HFFc6 (cell line): ENCODE measurements at places on chromosomes 16 and 17. TPM values are rescaled to one million over a fixed set of nuclear protein-coding genes. Genes with fewer than 3 reads are reported as not detected.
A peak's percentile ranks its signal among the peaks of the same experiment; 100 is the strongest.

Gene CDH1
- 0.37 to 0.67 TPM (median 0.50 TPM) in 3 replicates for total RNA-seq

Gene TP53TG3
- not detected in 3 replicates for total RNA-seq

Gene JPH3
- not detected in 3 replicates for total RNA-seq

Gene KRTAP3-2
- not detected in 3 replicates for total RNA-seq

Gene ABCC12
- total RNA-seq, result not detected in 3 replicates

Gene PRPSAP1
- total RNA-seq, result 30.6 to 38.4 TPM (median 34.4 TPM) in 3 replicates

GRCh38 chr16:81553080-81553813 is 108.6 kb downstream of the CMIP start:
- peaks cover 7% of the 10 kb centered on the region for H3K27me3 ChIP-seq
- peaks cover 62% of the 10 kb centered on the region for H3K4me1 ChIP-seq
- DNase-seq, result no peak
- peak overlapping the region; percentile 89; the same call in 1 of the 2 replicates for H3K27ac ChIP-seq

DNA sequence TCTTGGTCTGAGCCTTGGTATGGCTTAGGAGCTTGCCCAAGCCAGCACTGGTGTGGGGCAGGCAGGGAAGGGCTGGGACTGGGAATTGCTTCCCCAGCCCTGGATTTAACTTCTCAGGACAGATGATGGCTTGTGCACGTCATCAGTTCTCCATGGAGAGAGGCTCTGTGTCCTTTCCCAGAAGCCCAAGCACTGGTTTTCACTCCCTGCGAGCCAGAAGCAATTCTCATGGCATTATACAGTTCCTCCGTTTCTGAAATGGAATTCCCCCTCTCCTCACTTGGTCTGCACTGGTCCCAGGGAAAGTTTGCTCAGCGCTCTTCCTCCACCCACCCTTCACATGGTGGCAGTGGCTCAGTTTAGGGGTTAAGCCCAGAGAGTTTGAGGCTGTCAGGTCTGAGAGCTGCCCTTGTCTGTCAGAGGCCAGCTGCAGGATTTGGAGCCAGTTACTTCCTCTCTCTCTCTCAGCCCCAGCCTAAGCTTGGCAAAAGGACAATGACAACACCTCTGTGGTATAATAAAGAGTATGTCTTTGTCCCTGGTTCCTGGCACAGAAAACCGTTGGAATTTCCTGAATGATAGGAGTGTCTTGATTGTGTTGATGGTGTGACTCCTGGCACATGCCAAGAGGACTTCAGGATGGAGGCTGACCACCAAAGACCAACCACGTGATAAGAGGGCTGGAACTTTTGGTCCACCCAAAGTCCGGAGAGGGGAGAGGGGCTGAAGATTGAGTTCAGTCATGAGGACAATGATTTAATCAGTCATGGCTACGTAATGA is 219.6 kb upstream of the TNRC6C start:
- H3K4me3 ChIP-seq, result no peak overlapping the region
- H3K27ac ChIP-seq, result no peak overlapping the region
- DNase-seq, result no peak
- H3K4me1 ChIP-seq, result no peaks in the 10 kb centered on the region
- peaks cover 31% of the 10 kb centered on the region for H3K27me3 ChIP-seq

- no peak for DNase-seq
- H3K27ac ChIP-seq, result no peak overlapping the region
- H3K4me3 ChIP-seq, result no peak overlapping the region
- H3K27me3 ChIP-seq, result peaks cover 3% of the 10 kb centered on the region; the same call in 1 of the 2 replicates
These were observed 45.8 kb downstream of the ESRP2 start for GRCh38 chr16:68190081-68190480.

- DNase-seq, result no peak
- no peak overlapping the region for H3K4me3 ChIP-seq
- H3K27ac ChIP-seq, result no peak overlapping the region
- H3K36me3 ChIP-seq, result peaks cover 8% of the 10 kb centered on the region
- H3K27me3 ChIP-seq, result peaks cover 4% of the 10 kb centered on the region
These were observed 45.6 kb upstream of the LCMT1 start for GRCh38 chr16:25065899-25066298.

- peak overlapping the region; percentile 34; the same call in 1 of the 2 replicates for H3K27ac ChIP-seq
- no peak overlapping the region for H3K4me3 ChIP-seq
- H3K27me3 ChIP-seq, result no peaks in the 10 kb centered on the region
- H3K36me3 ChIP-seq, result peaks cover 26% of the 10 kb centered on the region
- peaks cover 39% of the 10 kb centered on the region for H3K4me1 ChIP-seq
- peak; percentile 82 for DNase-seq
These were observed 31.9 kb downstream of the PMP22 start for GRCh38 chr17:15233022-15233805.

DNA sequence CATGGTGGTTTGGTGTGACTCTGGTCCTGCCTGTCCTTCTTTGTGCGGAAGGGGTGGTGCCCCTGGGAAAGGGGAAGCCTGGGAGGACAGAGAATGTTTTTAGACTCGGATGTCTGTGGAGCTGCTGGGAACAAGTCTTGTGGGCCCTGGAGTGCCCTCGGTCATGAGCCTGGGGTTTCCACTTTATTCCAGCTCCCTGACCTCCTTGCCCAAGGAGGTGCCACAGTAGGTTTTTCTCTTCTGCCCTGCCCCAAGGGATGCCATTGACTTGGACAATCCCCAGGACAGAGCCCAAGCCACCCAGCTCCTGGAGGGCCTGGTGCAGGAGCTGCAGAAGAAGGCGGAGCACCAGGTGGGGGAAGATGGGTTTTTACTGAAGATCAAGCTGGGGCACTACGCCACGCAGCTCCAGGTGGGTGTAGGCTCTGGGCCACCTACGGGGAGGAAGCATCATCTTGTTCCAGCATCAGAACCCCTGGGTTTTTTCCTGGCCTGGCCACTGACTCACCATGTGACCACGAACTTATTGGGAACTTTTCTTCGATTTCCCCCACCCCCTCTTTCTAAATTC is 1.4 kb downstream of the STAT5A start:
- no peaks in the 10 kb centered on the region for H3K36me3 ChIP-seq
- H3K4me1 ChIP-seq, result peaks cover 15% of the 10 kb centered on the region
- no peak overlapping the region for H3K27ac ChIP-seq
- H3K4me3 ChIP-seq, result no peak overlapping the region
- H3K27me3 ChIP-seq, result peaks cover 24% of the 10 kb centered on the region

GRCh38 chr17:77349976-77350830 is 209.4 kb downstream of the SEC14L1 start:
- peak overlapping the region; percentile 78 for H3K27ac ChIP-seq
- peaks cover 2% of the 10 kb centered on the region; the same call in 1 of the 2 replicates for H3K27me3 ChIP-seq
- peak; percentile 85 for DNase-seq
- no peak overlapping the region for H3K4me3 ChIP-seq
- peaks cover 55% of the 10 kb centered on the region for H3K4me1 ChIP-seq

- no peak overlapping the region for H3K4me3 ChIP-seq
- no peak for DNase-seq
- H3K27me3 ChIP-seq, result peaks cover 16% of the 10 kb centered on the region
- no peak overlapping the region for H3K27ac ChIP-seq
- peaks cover 13% of the 10 kb centered on the region for H3K4me1 ChIP-seq
These were observed 7.0 kb downstream of the SAMD14 start for GRCh38 chr17:50122945-50123344.

- no peak overlapping the region for H3K27ac ChIP-seq
- H3K4me1 ChIP-seq, result peaks cover 10% of the 10 kb centered on the region
- H3K36me3 ChIP-seq, result peaks cover 11% of the 10 kb centered on the region
- H3K27me3 ChIP-seq, result peaks cover 2% of the 10 kb centered on the region; the same call in 1 of the 2 replicates
- no peak overlapping the region for H3K4me3 ChIP-seq
- no peak for DNase-seq
These were observed 14.3 kb downstream of the STAT3 start for GRCh38 chr17:42373896-42374295.

GRCh38 chr16:86075839-86076440 is 177.0 kb downstream of the IRF8 start:
- peaks cover 40% of the 10 kb centered on the region for H3K27me3 ChIP-seq
- no peak overlapping the region for H3K27ac ChIP-seq
- H3K4me3 ChIP-seq, result no peak overlapping the region

DNA sequence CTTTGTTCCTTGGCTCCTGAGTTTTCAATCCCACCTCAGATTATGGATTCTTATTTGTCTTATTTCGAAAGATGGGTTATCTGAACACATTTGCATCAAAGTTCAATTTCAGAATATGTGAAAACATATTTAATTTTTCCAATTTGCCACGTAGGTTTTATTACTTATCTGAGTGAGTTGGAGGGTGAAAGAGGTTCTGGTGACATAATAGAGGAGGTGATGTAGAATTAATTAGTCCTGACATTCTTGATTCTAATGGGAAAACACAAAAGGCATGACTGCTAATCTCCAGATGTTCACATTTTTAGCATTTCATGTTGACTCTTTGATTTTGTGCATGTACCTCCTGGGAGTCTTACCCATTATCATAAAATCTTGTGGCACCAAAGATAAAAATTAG is 9.1 kb downstream of the TOM1L1 start:
- DNase-seq, result no peak
- H3K4me3 ChIP-seq, result no peak overlapping the region
- H3K27me3 ChIP-seq, result no peaks in the 10 kb centered on the region
- no peak overlapping the region for H3K27ac ChIP-seq
- peaks cover 31% of the 10 kb centered on the region for H3K36me3 ChIP-seq

- peaks cover 26% of the 10 kb centered on the region for H3K4me1 ChIP-seq
- peak overlapping the region; percentile 43 for H3K4me3 ChIP-seq
- H3K27ac ChIP-seq, result peak overlapping the region; percentile 51; the same call in 1 of the 2 replicates
These were observed 6.8 kb upstream of the ADCY7 start for GRCh38 chr16:50259334-50260205.

GRCh38 chr16:88645455-88645854 is 5.4 kb downstream of the CYBA start:
- no peak overlapping the region for H3K4me3 ChIP-seq
- no peaks in the 10 kb centered on the region for H3K4me1 ChIP-seq
- DNase-seq, result no peak
- peaks cover 8% of the 10 kb centered on the region; the same call in 1 of the 2 replicates for H3K27me3 ChIP-seq
- H3K36me3 ChIP-seq, result no peaks in the 10 kb centered on the region; the same call in 1 of the 2 replicates

DNA sequence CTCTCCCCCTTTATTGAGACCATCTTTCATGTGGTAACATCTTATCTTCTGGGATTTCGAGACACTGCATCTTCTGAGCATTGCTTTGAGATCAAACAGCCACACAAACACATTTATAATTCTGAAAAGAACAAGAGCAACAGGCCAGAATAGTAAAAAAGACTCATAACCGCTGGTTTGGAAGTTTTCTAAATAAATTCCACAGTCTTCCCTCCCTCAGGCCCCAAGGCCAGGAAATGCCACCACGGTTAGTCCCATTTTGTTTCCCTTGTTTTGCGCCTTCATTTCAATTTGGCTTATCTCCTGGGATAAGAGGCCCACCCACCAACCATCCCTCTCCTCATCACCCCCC is 25.3 kb downstream of the LITAF start:
- H3K4me1 ChIP-seq, result peaks cover 40% of the 10 kb centered on the region
- H3K27me3 ChIP-seq, result no peaks in the 10 kb centered on the region; the same call in 1 of the 2 replicates
- H3K4me3 ChIP-seq, result peak overlapping the region; percentile 80
- H3K27ac ChIP-seq, result peak overlapping the region; percentile 98
- peaks cover 20% of the 10 kb centered on the region for H3K36me3 ChIP-seq

DNA sequence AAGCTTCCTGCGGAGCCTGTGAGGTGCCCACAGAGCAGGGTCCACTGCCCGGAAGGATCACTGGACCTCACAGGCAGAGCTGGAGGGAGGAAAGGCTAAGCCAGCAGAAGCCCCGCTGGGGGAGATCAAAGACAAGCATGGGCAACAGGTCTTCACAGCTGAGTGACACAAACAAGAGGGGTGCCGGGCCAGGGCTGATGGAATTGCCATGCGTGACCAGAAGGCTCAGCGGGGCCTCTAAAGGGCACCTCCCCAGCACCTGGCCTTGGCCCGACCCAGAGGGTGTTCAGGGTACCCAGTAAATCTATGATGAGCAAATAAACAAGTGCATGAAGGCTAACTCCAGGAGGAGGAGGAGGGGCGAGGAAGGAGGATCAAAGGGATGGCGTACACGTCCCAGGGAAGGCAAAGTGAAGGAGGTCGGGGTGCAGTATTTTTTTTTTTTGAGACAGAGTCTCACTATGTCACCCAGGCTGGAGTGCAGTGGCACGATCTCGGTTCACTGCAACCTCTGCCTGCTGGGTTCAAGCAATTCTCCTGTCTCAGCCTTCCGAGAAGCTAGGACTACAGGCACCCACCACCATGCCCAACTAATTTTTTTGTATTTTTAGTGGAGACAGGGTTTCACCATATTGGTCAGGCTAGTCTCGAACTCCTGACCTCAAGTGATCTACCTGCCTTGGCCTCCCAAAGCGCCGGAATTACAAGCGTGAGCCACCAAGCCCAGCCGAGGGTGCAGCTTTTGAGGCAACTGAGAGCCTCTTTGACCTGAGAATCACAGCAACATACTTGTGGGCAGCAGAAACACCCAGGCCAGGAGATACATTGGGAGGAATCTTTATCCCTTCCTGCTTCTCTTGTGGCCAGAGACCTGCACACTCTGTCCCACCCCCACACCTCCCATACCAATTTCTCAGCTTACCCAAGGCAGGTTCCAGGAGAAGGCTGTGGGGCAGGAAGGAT is 16.1 kb upstream of the EXOC7 start:
- no peak for DNase-seq
- H3K36me3 ChIP-seq, result no peaks in the 10 kb centered on the region
- peaks cover 7% of the 10 kb centered on the region; the same call in 1 of the 2 replicates for H3K27me3 ChIP-seq
- no peaks in the 10 kb centered on the region for H3K4me1 ChIP-seq

- H3K36me3 ChIP-seq, result no peaks in the 10 kb centered on the region
- no peak overlapping the region for H3K27ac ChIP-seq
These were observed 276.7 kb downstream of the PARN start for GRCh38 chr16:14353340-14353739.

DNA sequence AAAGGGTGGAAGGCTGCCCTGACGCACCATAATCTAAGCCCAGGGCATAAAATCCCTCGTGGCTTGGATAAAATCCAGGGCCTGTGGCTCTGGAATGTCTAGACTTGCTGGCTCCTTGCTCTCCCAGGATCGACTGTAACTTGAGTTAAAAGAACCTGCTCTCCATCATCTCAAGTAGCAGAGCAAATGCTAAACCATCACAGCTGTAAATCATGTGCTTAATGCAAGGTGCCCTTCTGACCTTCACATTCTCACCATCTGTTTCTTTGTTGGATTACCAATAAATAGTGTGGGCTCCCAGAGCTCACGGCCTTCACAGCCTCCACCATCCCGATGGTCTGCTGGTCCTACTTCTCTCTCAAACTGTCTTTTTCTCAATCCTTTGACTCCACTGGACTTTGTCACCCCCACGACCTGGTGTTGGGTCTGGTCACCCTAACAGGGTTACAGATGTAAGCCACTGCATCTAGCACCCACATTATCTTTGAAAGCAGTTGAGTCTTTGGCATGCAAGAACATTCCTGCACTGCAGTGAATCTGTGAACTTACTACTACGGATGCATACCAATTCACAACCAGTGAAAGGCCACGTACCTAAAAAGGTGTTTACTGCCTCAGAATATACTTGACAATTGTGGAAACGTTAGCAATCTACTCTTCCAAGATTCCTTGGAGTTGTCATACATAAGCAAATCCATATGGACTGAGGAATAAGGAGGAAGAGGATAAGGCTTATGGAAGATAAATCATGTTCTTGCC is 15.3 kb downstream of the RSL1D1 start:
- peak overlapping the region; percentile 86 for H3K27ac ChIP-seq
- H3K4me1 ChIP-seq, result peaks cover 33% of the 10 kb centered on the region
- H3K36me3 ChIP-seq, result peaks cover 27% of the 10 kb centered on the region
- peak overlapping the region; percentile 54 for H3K4me3 ChIP-seq
